Activated CD4-positive, alpha-beta T cell treated with anti-CD3 and anti-CD28 coated beads, Interleukin-2, amount 50 U/mL, for 4 hours (primary cell): ENCODE measurements at places on chromosomes 7 and 10.

GRCh38 chr10:88810196-88810961 is 7.8 kb downstream of the LIPM start:
- peak; percentile 13 for DNase-seq

DNA sequence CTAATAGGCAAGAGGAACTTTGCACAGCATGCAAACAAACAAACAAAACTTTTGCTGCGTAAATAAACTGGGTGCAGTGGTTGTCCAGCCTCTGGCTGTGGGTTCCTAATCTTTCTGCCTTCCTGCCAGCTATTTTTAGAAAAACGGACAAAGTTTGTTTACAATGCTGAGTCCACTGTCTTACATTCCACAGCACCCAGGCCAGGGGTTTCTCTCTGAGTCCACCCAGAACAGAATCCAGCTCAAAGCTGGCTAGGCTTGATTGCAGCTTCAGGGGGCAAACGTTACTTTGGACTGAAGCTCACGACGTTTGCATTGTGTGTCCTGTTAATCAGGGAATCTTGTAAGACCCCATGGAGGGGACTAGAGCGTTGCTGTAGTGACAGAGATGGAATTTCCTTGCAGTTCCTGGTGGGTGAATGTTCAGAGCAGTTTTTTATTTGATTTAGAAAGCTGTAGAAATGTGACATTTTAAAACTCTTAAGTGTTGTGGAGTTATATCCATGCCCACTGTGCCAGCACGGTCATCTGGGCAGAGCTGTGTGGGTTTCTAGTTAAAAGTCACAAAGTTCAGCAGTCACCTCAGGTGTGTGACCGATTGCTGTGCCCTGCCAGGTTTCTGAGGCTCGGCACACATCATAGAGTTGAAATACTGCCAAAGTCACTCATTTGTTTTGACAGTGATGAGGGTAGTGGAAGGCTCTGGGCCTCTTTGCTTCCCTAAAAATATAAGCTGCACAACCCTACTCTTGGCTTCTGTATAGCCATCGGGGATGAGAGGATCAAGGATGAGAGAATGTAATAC is 247.0 kb downstream of the STK31 start:
- DNase-seq = no peak

- no peak for DNase-seq
Observed at GRCh38 chr7:98921608-98922372, 43.5 kb downstream of the TRRAP start.

GRCh38 chr10:18293536-18294510 is 153.6 kb downstream of the CACNB2 start:
- DNase-seq = no peak

GRCh38 chr10:33478089-33478674 is 143.7 kb upstream of the NRP1 start:
- no peak for DNase-seq

DNA sequence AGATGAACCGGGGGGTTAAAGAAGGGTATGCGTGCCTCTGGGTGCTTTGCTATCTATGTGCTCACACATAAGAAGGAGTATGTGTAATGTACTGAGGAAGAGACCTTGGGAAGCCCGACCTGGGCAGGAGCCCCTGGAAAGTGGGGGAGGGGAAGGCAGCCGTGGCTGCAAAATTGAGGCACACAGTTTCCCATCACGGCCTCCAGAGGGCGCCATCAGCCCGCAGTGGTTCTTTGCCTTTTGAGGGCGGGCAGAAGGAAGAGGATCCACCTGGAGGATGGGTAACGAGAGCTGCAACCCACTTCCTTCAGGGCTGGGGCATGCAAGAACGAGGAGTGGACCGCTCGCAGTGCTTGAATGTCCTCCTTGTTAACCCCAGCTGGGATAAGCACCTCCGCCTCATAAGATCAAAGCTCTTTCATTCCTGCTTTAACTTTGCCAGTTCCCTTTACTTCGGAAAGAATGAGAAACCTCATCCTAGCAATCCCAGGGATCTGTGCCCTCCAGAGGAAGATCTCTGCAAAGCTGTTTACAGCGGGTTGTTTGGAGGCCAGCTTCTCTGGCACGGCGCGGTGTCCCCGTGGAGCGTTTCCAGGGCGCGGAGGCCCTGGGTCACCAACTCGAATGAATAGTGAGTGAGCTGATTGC is 77.9 kb downstream of the PCGF5 start:
- DNase-seq = peak; percentile 66

- DNase-seq = no peak
Observed at GRCh38 chr7:41777894-41778596, 75.2 kb upstream of the INHBA start.

DNA sequence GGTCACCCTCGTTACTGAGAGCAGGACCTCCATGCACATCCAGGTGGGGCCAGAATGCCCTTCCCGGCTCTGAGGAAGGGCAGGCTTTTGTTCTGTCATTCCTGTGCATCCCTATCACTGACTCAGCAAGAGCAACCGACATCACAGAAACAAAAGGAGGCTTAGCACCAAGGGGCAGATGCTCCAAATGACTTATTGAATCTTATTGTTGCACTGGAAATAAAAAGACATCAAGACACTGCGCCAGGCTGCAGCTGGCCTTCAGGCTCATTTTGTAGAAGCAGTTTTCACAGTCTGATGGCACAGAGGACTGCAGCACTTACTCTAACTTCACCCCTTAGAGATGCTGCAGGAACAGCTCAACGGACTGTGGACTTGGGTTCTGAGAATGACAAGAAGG is 126.4 kb downstream of the PAXIP1 start:
- no peak for DNase-seq

- peak; percentile 63 for DNase-seq
Observed at GRCh38 chr10:22714479-22715289, at the start of gene PIP4K2A. TSS of gene PIP4K2A (minus strand) at chr10:22714578. CDS start at chr10:22714326, 252 bp downstream.

- no peak for DNase-seq
Observed at GRCh38 chr10:26457088-26457487, 18.9 kb downstream of the APBB1IP start.

GRCh38 chr10:62374862-62375710 is 917 bp downstream of the ZNF365 start:
- no peak for DNase-seq

DNA sequence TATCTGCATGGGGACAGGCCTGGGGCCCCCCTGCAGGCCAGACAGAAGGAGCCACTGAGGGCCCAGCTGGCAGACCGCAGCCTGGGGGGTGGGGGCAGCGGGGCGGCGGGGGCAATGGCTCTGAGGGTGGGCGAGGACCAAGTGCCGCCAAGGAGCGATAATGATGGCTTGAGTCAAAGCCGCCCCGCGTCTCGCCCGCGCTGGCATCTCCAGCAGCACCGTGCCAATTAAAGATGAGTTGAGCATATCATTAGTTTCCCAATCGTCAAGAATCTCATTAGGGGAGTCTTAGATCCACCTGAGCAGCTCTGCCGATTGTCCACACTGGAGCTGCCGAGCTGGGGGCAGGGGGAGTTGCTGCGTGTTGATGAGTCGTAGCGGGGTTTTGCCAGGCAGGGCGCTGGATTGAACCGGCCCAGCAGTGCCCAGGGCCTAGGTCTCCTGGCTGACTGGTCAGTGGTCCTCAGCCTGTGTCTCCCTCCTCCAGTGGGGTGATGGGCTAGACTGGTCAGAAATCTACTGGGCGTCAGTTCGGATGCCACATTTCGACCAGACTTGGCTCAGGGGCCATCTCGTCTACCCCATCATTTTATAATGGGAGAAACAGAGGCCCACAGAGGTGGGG is 41.0 kb upstream of the PSMG3 start:
- no peak for DNase-seq

GRCh38 chr7:3605222-3605621 is 304.2 kb downstream of the SDK1 start:
- DNase-seq = no peak

DNA sequence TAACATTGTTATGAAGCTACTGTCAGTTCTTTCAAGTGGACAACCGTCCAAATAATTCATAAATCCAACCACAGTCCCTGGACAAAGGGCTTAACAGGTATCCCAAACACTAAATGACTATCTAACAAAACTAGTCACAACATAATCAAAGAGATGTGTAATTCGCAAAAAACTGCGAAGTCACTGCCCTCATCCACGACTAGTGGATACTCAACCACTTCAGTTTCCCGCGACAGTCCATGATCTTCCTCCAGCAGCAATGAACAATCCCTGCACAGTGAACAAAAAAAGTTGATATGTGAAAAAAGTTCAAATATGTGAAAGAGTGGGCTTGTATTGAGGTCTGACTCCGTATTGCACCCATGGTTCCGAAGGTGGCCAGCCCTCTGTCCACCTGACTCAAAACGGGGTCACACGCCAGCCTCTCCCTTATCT is 287 bp downstream of the DCLRE1A start:
- DNase-seq = no peak

DNA sequence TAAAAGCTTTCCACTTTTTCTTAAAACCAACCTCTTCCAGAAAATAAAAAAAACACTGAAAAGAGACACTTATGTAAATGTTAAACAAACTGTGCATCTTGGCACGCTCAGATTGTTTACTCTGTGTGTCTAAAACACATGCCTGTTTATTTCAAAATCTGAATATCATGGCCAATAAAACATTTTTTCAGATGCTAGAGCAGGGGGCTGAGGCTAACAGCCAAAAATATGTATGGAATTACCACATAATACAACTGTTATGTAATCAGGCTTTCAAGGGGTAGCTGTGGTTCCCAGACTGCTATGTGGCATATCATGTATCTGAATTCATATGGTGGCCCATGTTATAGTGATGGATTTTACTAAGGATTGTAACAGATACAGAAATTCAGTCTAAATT is 130.4 kb downstream of the HIBADH start:
- no peak for DNase-seq

DNA sequence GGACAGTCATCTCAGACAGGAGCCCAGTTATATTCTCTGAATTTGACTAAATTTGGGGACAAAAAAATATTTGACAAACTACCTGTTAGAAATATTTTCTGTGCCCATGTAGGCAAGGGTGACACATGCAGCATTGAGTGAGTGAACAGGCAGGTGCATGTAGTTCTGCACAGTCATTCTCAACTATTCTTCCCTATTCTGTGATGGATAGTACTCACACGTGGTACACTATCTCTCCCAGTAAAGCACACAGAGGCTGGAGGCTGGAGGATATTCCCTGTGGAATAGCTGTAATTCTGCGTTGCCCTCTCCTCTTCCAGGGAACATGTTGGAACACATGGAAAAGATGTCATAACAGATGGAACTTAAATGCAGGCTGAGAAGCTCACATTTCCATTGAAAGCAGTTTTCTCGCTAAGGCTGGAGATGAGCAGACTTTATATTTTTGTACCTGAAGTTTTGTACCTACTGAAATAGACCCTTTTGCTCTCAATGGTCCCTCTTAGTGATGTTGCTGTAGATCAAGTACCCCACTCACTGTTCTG is 75.0 kb downstream of the GPR141 start:
- no peak for DNase-seq

GRCh38 chr7:96521068-96521894 is 188.4 kb downstream of the SEM1 start:
- no peak for DNase-seq
